ENCODE measurements at places on chromosomes 3 and 15.

- DNase-seq, result no peak
Observed at GRCh38 chr3:51434110-51434509, 43.0 kb downstream of the RBM15B start.

DNA sequence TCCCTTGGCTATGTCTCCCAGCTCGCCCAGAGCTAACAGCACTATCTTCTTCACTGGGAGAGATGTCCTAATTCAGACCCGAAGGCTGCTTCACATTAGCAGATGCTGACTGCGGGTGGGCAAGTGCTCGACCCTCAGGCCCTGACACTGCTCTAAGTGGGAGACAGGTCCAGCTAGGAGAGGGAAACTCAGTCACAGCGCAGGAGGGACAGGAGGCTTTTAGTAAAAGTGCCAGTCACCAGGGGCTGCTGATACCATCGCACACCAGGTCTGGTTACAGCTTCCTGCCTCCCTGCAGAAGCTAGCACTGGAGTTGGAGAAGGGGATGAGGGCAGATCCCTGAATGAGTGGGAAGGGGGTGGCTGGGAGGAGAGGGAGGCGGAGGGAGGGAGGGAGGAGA, 365.8 kb upstream of the RGMA start:
- no peak for DNase-seq

GRCh38 chr3:184713040-184713355, 1.1 kb upstream of the MAGEF1 start:
- DNase-seq, result no peak

DNA sequence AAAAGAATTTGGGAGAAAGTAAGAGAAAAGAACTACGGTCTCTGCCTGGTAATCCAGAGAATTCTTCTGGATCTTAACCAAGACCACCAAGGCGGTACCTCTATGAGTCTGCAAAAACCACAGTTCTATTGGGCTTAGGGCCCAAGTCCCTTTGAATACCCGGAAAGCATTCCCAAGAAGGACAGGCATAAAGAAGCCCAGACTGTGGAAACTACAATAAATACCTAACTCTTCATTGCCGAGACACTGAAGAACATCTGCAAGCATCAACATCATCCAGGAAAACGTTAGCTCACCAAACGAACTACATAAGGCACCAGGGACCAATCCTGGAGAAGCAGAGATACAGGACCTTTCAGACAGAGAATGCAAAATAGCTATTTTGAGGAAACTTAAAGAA, 162.3 kb upstream of the TMC3 start:
- no peak for DNase-seq

Data from substantia nigra (tissue), 51 donors.